ENCODE measurements at places on chromosomes 2 and 18. TPM values are rescaled to one million over a fixed set of nuclear protein-coding genes. Genes with fewer than 3 reads are reported as not detected.

DNA sequence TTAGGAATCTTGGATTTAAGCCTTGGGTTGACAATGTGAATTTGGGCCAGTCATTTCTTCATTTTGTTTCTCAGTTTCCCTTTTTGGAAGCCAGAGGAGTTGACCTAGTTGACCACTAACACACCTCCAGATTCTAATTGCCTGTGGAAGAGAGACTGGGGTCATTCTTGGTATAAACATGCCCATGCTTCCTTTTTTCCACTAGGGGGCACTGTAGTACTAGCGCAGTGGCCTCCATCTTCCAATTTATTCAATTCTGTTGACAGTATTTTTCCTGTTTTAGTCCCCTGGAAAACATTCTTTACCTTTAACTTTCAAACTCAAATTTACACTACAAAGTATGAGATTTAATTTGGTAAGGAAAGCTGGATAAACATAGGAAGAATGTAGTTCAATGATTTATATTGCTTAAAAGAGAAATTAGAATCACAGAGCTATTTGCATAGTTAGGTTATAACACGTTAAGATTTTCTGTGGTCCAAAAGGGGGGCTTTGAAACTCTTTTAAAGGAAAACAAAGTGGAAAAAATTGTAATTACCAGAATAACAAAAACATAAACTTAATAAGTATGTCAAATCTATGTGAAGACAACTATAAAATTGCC lies 57.5 kb upstream of the AGPS start:
- no peak overlapping the region for H3K4me3 ChIP-seq
- peaks cover 14% of the 10 kb centered on the region for H3K4me1 ChIP-seq
- H3K27ac ChIP-seq = no peak overlapping the region
- peak; percentile 7 for DNase-seq

DNA sequence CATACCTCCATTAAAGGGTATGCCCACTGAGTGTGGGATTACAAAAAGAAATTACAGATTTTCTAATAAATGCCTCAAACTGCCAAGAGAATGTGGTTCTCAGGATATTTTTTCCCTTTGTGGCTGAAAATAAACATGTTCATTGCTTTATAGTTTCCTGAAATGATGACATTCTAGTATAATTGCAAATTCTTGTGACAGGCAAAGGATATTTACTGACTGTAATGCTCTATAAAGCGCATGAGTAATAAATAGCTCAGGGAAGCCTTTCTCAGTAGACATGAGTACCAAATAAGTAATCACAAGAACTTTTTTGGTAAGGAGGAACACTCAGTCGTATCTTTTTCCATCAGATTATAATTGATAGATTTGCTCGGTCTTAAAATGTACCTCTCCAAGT lies 72.3 kb downstream of the FTCDNL1 start:
- no peaks in the 10 kb centered on the region for H3K4me1 ChIP-seq
- no peaks in the 10 kb centered on the region for H3K27me3 ChIP-seq
- peaks cover 2% of the 10 kb centered on the region for H3K36me3 ChIP-seq
- no peak for DNase-seq
- H3K4me3 ChIP-seq = no peak overlapping the region
- no peak overlapping the region for H3K27ac ChIP-seq

DNA sequence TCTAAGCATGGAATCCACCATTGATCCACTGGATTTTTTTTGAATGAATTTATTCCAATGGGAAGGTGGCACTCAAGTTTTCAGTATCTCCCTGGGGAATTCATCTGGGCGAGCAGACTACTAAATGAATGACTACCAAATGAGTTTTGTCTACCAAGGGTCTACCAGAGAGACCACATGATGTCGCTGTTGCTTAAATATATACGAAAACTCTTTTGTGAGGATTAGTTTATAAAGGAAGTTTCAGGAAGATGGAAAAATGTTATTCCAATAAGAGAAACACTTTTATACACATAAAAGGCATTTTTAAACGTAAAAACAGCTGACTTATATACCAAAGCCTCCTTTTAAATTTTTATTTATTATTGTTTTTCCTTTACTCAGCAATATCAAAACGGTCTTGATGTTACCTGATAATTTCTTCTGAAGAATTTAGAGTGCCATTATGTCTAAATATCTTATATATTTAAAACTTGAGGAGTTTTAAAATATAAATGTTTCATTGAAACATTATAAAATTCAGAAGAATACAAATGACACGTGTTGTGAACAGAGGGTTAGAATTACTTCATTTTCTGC lies 139.7 kb downstream of the HRH4 start:
- H3K36me3 ChIP-seq = no peaks in the 10 kb centered on the region
- no peak overlapping the region for H3K4me3 ChIP-seq
- no peaks in the 10 kb centered on the region for H3K27me3 ChIP-seq
- no peak overlapping the region for H3K27ac ChIP-seq

DNA sequence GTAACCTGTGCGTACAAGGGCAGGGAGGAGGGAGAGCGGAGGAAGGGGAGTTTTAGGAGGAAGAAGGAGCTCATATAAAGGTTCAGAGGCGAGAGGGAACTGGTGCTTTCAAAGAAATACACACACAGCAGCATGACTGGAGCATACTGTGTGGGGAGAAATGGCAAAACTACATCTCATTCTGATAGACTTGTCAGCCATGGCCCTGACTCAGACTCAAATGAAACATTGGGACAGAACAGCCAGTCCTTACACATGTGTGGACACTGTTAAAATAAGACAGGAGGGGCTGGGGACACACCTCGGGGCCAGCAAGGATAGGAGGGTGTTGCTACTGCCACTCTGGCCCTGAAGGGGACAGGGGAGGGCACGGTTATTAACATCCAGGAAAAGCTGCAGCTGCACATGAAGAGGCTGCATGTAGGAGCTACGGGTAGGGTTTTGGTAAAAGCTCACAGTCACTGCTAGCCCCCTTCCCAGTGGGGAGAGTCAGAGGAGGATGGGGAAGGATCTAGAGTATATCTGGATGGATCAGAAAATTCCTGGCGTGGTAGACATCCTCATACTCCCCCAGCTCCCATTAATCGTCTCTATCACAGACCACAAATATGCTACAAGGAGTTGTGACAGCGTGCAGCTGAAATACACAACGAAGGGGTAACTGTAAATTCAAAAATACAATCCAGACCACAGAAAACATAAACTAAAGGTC lies 110.5 kb downstream of the GATA6 start:
- H3K4me3 ChIP-seq = no peak overlapping the region
- H3K27ac ChIP-seq = no peak overlapping the region
- H3K4me1 ChIP-seq = peaks cover 21% of the 10 kb centered on the region
- H3K36me3 ChIP-seq = no peaks in the 10 kb centered on the region
- no peaks in the 10 kb centered on the region for H3K27me3 ChIP-seq

Gene VWA3B
- not detected for total RNA-seq

DNA sequence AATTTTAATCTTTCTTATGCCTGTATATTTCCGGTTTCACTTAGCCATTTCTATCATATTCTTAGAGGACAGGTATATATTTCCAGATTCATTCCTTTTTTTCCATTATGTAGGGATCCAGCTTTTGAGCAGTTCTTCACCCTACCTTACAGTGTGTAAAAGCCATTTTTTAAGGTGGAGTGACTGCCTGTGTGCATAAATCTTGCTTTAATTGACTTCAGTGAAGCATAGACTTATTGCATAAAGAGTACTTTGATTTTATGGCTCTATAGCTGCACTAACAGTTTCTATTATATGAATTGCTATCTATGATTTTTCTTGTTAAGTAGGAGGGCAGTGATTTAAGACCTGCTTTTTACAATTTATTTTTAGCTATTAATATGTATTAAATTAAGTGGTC lies 132.6 kb downstream of the NYAP2 start:
- H3K36me3 ChIP-seq = no peaks in the 10 kb centered on the region
- DNase-seq = no peak
- H3K4me1 ChIP-seq = no peaks in the 10 kb centered on the region
- no peaks in the 10 kb centered on the region for H3K27me3 ChIP-seq

DNA sequence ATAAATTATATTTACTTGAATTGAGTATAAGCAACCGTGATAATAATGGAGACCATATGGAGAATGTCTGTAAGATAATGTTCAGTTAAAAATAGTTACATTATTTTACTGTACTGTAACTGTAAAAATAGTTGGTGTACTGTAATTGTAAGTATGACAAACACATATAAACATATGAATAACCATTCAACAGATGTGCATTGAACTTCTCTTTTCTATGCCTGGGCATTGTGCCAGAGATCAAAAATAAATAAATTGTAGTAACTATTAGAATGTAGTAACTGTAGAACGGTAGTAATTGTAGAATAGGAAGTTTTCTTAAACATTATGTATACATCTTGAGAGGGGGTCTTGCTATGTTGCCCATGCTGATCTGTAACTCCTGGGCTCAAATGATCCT lies 287.4 kb upstream of the EPAS1 start:
- H3K4me1 ChIP-seq = peaks cover 3% of the 10 kb centered on the region
- H3K27me3 ChIP-seq = no peaks in the 10 kb centered on the region
- no peak for DNase-seq

Data from neural crest cell (in vitro differentiated cells).